ENCODE measurements at places on chromosomes 5 and 9.

- DNase-seq = no peak
These were observed 409.6 kb upstream of the MPDZ start for GRCh38 chr9:13688990-13689600.

DNA sequence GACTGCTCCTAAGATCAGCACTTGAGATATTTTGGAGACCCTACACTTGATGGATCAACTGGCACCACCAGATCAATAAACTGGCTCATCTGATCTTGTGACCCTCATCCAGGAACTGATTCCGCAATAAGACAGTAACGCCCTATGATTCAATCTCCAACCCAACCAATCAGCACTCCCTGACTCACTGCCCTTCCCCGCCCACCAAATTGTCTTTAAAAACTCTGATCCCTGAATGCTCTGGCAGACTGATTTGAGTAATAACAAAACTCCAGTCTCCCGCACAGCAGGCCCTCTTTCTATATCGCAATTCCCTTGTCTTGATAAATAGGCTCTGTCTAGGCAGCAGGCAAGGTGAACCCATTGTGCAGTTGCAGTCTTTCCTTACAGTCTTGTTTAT is 677.0 kb downstream of the LRRC70 start:
- no peak for DNase-seq

GRCh38 chr9:136913701-136914438 is 27.6 kb downstream of the TRAF2 start:
- DNase-seq = no peak

DNA sequence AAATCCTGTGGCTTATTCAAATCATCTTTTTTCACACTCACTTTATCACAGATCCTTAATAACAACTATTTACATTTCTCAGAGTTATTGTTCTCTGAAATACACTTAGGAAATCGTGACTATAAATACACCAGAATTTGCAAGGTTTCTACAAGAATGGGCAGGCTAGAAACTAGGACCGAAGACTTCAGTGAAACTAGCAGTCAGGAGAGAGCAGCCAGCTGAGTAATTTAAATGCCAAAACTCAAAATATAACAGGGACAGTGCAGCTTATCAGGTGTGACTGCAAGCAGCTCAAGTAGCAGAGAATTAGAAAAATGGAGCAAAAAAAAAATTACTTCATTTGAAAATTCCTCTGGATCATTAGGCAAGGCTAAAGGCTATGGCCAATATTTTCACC is 719.3 kb upstream of the ZNF608 start:
- no peak for DNase-seq

GRCh38 chr9:129351058-129351641 is 173.1 kb upstream of the IER5L start:
- no peak for DNase-seq

GRCh38 chr5:57915536-57915935 is 432.9 kb upstream of the ACTBL2 start:
- DNase-seq = no peak

DNA sequence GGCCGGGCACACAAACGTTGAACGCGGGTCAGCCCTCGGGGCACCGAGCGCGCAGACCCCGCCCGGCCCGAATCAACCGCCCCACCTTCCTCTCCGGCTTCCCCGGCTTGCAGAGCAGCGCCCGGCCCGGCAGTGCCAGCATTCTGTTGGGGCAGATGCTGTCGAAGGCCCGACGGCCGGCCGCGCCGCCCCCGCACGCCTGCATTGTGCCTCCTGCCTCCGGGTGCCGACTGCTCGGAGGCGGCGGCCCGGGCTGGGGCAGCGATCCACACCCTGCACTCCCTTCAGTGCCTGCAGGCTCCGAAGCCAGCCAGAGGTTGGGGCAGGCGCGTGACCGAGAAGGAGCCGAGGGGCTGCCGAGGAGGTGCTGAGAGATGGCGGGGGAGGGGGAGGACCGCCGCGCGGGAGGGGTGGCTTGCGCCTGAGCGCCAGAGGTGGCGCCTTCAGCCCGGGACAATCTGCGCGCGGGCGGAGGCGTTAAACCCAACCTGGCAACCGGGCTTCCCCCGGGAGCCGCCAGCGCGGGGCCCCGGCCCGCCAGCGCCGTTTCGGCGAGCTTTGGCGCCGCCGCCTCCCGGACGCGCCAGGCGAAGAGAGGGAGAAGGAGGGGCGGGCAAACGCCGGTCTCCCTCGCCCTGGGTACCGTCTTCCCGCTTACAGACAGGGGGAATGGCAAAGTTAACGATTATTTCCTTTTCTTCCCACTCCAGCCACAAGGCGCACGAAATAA is at the start of gene MCIDAS:
Gene MCIDAS (minus strand): TSS at position 382 of the 730 bp plus-strand sequence. CDS start 177 bp downstream, at position 205.
- DNase-seq = no peak

DNA sequence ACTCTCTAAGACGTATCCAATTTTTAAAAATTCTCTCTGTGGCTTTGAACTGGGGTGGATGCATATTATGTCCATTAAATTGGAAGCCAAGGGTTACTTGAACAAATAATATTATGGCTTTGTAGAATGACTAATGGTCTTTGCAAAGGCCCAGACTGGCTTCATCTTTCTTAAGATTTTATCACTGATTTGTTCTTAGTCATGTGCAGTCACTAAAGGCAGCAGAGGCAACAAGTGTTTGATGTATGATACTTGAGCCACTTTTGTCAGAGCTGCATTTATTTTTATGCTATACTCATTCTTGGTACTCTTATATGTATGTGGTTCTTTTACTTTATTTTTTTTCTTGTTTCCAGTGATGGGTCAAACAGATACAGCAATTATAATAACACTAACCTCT is 152.2 kb downstream of the NR2F1-AS1 start:
- no peak for DNase-seq

- no peak for DNase-seq
These were observed 28.7 kb downstream of the SMIM32 start for GRCh38 chr5:136164226-136164625.

DNA sequence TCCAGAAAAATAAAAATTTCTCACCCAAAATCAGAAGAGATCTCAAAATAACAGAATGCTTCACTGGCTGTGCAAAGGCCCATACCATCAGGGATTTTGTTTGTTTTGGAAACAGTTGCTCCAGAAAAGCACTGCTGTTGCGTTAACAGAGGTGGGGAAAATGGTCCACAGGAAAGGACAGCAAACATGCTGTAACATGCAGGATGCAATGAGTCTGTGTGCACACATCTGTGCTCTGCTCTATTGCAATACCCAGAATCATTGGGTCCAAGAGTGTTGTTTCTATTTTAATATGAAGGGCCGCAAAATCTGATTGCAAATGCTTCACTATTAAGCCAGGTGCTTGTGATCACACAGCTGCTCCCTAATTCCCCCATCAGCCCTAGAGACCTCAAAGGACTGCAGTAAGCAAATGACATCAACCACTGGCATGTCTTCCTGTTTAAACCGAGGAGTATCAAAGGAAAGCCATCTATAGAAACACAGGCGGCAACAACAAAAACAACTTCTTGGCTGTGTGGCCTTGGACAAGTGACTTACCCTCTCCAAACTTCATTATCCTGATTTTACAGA is 141.0 kb downstream of the DCP2 start:
- no peak for DNase-seq

DNA sequence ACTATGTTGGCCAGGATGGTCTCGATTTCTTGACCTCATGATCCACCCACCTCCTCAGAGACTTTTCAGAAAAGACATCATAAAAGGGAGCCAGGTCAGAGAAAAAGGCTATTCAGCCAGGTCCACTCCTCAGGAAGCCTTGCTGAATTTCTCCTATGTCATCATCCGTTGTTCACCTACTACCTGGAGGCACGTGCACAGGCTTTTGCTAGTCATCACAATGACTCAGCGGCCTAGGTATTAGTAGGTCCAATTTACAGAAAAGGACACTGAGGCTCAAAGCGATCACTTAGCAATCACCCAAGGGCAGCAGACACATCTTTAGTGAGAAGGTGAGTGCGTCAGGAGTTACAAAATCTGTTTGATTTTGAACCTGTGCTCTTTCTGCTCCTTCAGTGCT is 72.3 kb upstream of the RAD23B start:
- DNase-seq = no peak

GRCh38 chr5:56164376-56164775 is 68.8 kb downstream of the ANKRD55 start:
- no peak for DNase-seq

All from stimulated activated CD8-positive, alpha-beta memory T cell treated with anti-CD3 and anti-CD28 coated beads, Interleukin-15, amount 100 ng/mL, for 24 hours (primary cell).